Colonic mucosa (tissue), 4 donors: ENCODE measurements at places on chromosomes 16 and 17. TPM values are rescaled to one million over a fixed set of nuclear protein-coding genes. Genes with fewer than 3 reads are reported as not detected.

GRCh38 chr16:87464691-87465300 is 28.0 kb downstream of the ZCCHC14 start:
- peak; percentile 58 for DNase-seq

KRT16 gene
- not detected for total RNA-seq

DNA sequence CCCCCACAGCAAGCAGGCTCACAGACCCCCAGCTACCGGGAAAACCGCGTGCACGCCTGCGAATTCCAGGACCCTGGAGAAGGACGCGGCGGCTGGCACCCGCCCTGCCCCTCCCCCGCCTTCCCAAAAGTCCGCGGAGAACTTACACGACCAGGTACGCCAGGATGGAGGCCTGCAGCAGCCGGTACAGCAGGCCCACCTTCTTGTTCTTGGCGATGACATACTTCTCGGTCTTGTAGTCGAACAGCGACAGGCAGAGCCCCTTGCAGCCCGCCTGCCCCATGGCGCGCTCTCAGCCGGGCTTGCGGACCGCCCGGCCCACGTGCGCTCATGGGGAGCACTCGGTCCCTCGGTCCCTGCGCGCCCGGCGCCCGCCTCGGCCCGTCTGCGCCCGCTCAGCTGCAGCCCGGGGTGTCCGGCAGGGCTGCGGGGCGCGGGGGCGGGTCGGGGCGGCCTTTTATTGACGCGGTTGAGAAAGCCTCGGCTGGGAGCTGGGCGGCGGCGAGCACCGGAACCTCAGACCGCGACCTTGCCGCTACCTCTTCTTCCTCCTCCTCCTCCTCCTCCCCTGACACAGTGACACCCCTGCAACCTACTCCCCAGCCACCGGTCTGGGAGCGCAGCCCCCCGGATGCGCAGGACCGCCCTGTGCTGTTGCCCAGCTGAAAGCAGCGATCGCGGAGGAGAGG is at the start of gene P2RX5:
Gene P2RX5, minus strand, starts transcription at position 433 of the 689 bp plus-strand sequence. Its CDS starts 150 bp downstream, at position 283.
- DNase-seq: no peak

DNA sequence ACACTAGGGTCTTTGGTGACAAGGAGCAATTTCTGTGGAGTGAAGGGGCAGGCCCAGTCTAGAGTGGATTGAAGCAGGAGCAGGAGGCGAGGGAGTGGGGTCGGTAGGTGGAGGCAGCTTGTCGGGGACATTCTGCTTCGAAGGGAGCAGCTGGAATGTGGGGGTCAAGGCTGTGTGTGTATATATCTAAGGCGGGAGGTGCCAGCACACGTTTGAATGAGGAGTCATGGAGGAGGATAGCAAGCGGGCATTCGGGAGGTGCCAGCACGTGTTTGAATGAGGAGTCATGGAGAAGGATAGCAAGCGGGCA is 17.7 kb downstream of the NT5M start:
- no peak for DNase-seq

DNA sequence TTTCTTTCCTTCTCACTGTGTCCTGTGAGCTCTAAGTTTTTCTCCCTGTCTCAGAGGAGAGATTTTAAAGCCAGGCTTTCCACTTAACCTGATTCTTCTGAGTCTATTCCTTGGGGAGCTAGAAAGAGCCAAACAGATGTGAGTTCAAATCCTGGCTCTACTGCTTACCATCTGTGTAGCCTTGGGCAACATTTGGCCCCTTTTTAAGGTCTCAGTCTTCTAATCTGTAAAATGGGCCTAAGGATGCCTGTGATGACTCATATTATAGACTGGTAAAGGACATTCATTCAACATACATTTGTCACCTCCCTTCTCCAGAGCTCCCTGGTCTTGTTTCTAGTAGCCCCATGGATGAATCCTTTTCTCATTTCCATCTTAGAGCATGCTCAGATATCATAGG is 304.0 kb downstream of the SHISA9 start:
- DNase-seq: no peak

DNA sequence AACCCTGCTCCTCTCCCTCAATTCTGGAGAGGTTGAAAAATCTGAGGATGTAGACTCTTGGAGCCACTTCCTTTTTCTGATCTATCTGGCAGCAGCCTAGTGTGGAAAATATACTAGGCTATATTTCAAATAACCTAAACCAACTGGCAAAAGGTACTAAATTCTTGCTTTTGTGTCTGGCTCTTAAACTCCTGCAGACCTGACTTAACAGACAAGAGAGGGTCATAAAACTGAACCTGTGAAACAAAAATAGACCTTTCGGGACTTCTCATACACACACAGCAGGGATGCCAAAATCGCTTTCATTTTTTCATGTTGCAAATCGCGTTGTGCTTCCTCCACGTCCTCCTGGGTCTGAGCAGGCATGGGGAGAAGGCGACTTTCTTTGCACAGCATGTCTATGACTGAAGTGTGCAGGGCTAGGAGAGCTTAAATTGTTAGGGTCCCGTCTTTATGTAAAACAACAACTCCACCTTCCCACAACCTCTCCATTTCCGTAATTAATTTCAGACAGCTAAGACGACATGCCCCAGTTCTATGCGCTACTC is 520.7 kb upstream of the PSMD7 start:
- DNase-seq: no peak
